AML-193 (cell line): ENCODE measurements at places on chromosomes 6 and 20.

DNA sequence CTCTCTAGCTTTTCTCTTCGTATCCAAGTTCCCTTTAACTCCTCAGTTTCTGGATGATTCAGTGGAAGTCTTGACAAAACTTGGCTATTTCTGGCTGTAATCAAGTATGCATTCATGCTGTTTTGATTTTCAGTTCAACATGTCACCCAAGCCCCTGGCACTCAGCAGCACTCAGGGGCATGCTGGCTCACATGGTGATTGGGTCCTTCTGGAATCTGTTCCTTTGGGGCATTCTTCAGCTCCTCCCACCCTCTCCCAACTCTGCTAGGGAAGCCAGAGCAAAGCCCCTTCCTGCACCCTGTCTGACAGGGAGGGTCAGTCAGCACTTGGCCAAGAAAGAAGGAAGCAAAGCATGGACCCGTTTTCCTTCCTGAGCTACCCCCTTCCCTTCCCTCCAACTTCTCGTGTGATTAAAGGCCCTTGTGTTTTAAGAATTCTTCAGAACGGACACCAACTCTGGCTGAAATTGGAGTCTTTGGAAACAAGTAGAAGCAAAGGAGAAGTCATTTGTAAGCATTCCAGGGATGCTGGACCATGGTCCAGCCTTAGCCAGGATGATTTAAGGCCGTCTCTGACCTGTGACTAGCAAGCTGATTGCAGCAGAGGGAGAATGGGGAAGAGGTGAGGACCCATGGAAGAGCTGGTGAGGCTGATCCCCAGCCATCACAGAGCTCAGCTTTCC is 7.1 kb downstream of the PLEKHG1 start:
- DNase-seq: no peak

- no peak for DNase-seq
Observed at GRCh38 chr6:162671580-162672165, 55.9 kb downstream of the PRKN start.

- DNase-seq: no peak
Observed at GRCh38 chr6:138402838-138403187, 1.2 kb upstream of the HEBP2 start.

- no peak for DNase-seq
Observed at GRCh38 chr6:158879180-158879579, 60.0 kb upstream of the EZR start.

DNA sequence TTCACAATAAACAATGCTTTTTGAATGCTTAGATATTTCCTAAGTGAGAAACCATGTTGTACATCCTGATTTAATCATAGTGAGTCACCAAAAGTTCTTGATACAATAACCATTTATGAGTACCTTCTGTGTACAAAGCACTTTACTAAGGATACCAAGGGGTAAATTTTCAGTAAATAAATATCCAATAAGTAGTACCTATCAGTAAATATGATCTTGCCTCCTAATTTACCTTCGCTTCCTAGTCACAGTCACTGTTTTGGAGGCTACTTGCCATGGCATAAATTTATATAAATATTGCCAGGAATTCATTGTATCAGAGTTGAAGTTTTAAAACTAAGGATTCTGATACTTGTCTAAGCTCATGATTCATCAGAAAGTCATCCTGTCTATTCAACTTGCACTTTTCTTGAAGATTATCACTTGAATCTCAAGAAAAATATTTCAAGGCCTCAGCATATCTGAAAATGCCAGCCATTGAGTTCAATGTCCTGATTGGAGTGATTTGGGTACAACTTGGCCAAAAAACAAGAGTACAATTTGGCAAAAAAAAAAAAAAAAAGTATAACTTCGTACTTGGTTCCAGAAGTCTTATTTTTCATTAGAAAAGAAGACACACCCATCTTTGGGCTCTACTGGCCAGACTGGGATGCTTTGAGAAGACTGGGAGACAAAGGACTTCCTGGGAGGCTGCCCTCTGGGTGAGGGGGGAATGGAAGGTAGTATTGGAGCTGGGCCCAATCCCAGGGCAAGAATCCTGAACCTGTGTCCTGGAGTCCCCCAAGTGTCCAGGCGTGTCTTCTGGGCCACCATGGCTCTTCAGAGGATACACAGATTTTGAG is 32.8 kb downstream of the RAB22A start:
- no peak for DNase-seq
